Suprapubic skin (tissue), 4 donors: ENCODE measurements at places on chromosomes 12 and 14. TPM values are rescaled to one million over a fixed set of nuclear protein-coding genes. Genes with fewer than 3 reads are reported as not detected.

- no peak for DNase-seq
These were observed 74.6 kb downstream of the PPP2R5C start for GRCh38 chr14:101836135-101836534.

DNA sequence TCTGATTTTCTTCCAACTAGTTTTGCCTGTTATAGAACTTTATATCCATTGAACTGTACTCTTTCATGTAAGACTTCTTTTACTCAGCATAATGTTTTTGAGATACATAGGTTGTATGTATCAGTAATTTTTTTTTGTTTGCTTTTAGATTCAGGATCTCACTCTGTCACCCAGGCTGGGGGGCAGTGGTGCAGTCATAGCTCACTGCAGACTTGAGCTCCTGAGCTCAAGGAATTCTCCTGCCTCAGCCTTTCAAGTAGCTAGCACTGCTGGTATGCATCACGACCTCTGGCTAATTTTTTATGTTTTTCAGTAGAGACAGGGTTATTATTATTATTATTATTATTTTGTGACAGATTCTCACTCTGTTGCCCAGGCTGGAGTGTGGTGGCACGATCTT is 65.0 kb upstream of the DDHD1 start:
- no peak for DNase-seq

GRCh38 chr14:55025948-55026347 is 951 bp downstream of the WDHD1 start:
- DNase-seq = no peak

DNA sequence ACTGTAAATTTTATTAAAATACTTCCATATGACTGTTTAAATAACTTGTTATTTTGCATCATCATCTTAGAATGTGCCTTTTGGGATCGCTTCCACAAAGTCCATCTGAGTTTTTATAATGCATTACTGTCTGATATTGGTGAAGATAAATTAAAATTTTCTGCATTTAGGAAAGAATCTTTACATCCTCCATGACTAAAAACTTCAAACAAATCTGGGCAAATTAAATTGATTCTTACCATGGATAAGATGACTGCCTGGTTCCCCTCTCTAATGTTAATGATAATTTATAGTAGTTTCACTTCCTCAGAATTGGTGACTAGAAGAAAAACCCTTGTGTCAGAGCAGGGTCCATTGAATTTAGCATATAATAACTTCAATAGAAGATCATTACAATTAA is 94.7 kb upstream of the SLC38A4 start:
- no peak for DNase-seq

The DPPA3 gene
- not detected for total RNA-seq

The FOXA1 gene
- 10.2 TPM for total RNA-seq

The KCNC2 gene
- total RNA-seq = not detected

The FNTB gene
- 42.5 TPM for total RNA-seq

The TSPAN19 gene
- total RNA-seq = not detected
